ENCODE measurements at places on chromosomes 5 and 9.

GRCh38 chr5:157574456-157575380, 857 bp downstream of the ADAM19 start:
- no peak for DNase-seq

DNA sequence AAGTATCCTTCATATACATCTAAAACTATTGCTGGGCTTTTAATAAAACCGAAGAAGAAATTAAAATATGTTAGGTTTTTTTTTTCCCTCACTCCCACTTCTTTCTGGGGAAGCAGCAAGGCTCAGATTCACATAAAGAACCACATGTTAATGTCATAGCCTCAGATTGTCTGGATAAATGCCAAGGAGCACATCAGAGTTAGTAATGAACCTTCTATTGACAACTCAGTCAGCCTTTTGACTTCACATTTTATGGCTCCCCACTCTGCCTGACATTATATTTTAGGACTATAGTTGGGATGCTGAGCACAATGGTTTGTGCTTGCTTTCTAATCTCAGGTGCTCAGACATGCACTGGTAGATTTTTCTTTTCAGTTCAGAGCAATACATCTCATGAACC, 21.8 kb downstream of the DMAC1 start:
- DNase-seq, result no peak

- DNase-seq, result no peak
Measured at GRCh38 chr9:114289571-114290481, 33.1 kb upstream of the ORM1 start.

- DNase-seq, result no peak
Measured at GRCh38 chr5:55892479-55892878, 41.3 kb downstream of the IL31RA start.

DNA sequence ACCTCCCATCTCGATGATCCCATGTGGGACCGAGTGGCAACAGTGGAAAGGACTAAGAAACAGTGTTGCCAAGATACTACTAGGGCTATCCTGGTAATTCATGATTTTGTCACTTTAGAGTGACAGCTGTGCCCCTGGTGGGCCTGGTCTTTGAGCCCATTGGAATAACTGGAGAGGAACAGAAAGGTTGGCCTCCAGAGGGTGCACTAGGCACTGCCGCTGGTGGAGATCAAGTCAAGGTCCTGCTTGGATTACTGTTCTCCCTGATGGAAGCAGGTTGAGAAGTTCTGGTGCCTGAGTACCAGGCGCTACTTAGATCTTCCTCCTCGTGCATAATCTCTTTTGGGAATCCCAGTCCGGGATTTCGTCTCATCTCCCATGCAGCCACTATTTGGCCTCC, 129.6 kb downstream of the SEC61B start:
- no peak for DNase-seq

GRCh38 chr9:12933957-12934356, 159.1 kb downstream of the LURAP1L start:
- no peak for DNase-seq

DNA sequence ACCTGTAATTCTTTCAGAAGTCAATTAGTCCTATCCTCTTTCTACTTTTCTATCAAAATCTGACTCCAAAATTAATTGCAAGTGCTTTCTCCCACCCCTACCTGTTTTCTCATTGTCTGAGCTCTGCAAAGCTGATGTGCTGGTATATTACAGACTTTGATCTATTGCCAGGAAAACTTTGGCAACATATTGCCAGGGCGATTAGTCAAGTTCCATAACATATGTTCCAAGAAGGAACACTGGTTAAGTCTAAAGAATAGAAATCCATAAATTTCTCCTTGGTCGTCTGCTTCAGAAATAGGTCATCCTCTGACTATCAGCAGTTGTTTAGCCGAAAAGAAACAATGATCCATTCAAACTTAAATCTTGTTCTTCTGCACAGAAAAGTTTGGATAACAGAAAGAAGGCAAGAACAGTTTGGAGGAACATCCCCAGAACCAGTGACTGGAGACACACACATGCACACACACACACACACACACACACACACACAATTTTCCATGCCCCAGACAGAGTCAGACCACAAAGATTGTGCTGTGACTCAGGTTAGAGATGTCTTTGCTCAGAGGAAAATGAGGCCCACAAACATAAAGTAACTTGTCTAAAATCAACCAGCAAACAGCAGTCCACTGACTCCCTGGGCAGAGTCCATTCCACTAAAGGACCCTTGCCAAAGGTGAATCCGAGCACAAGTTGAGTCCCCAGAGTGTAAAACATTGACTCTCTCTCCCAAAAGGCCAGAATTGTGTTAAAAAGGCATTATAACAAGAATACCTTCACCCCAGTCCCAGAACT, 202.1 kb downstream of the DEPDC1B start:
- DNase-seq, result no peak

- DNase-seq, result no peak
Measured at GRCh38 chr5:68843624-68844364, 250.0 kb upstream of the SLC30A5 start.

GRCh38 chr5:67209141-67209771, 12.7 kb upstream of the CD180 start:
- peak; percentile 49 for DNase-seq

- no peak for DNase-seq
Measured at GRCh38 chr5:174514325-174514724, 210.1 kb upstream of the MSX2 start.

GRCh38 chr5:132859889-132860437, 6.3 kb downstream of the GDF9 start:
- DNase-seq, result no peak

DNA sequence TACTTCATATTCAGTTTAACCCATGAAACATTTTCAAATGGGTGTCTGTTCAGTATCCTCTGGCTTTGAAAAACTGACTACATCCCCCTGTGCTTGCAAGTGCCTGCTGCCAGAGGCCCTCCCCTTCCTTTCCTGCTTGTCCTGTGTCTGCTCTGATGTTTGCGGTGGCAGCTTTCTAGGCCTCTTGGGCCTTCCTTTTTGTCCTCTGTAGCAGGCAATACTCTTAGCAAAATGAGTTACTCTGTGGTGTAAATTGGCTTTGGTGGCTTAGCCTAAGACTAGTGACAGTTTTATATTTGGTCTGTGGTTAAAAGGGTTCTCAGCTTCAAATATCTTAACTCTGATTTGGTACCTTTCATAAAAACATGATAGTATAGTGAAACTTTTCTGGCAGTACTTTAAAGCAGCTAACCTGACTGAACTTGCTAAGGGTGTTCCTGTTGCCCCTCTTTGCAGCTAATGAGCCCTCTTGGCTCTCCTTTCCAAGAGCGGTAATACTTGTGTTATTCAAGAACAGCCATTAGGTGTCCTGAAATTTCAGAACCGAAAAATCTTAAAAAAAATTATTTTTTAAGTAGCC, 76.6 kb downstream of the GOLM1 start:
- DNase-seq, result no peak

DNA sequence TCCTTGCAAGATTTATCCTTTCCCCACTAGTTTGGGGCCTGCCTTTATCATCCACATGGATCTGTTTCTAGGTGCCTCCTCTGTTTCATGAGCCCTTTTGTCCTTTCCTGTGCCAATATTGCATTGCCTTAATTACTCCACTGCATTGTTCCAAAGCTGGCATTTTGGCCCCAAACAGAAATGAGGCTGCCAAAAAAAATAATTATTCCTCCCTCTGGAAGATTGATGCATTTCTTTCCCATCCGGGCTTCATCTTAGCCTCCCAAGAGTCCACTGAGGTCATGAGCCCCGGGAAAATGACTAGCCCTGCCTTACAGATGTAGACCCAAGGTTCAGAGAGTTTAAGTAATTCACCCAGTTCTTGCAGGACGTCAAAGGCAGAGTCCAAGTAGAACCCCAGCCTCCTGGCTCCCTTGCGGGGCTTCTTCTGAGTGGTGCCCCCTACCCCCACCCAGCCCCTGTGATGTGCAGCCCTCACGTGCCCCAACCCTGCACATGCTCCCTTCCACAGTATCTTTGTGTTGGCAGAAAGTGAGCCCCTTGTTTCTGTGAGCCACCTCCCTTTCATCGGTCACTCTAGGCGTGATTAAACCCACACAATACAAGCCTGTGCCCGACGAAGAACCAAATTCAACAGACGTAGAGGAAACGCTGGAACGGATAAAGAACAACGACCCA, 62.1 kb downstream of the TMOD1 start:
- no peak for DNase-seq

- DNase-seq, result no peak
Measured at GRCh38 chr5:98200726-98201541, 572.5 kb upstream of the RGMB start.

DNA sequence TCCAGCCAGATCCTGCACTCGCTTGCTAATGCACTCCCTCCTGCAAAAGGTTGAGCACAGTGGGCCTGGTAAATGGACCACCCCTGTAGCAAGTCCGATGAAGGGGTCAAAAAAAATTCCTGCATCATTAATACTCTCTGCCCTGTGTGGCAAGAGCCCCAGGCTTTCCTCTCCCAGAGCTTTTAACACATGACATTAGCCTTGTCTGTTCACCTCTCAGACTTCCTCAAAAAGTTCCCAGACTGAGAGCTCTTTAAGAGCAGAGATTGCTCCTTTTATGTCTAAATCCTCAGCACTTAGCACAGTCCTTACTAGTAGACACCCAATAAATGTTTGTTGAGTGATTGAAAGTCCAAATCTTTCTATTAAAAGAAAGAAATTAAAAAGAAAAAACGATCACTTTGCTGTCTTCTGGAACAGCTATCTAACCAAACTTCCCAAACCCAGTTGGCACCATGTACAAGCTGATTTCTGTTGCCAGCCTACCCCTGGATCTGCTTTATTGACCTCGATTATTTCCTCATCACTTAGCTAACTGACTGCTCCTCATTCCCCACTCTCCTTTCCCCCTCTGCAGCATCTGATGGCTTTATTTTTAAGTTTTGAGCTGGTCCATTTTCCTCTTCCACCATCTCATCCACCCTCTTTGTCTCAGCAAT, 209.8 kb downstream of the ENC1 start:
- no peak for DNase-seq

DNA sequence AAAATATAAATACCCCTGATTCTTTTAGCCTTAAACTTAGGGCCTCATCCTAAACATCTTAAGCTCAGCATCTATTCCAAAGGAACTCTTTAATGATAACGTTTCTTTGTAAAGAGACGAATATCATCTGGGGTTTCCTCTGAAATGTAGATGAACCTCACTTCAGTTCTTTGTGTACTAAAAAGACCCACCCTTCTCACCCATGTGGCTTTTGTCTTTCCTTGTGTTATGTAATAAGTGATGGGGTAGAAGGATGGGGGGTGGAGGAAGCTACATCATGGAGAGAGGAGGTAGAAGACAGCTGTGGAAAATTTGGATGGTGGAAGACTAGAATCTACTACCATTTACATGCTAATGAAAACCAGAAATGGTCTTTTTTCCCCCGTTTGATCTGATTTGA, 111.0 kb downstream of the NDUFS4 start:
- DNase-seq, result no peak

DNA sequence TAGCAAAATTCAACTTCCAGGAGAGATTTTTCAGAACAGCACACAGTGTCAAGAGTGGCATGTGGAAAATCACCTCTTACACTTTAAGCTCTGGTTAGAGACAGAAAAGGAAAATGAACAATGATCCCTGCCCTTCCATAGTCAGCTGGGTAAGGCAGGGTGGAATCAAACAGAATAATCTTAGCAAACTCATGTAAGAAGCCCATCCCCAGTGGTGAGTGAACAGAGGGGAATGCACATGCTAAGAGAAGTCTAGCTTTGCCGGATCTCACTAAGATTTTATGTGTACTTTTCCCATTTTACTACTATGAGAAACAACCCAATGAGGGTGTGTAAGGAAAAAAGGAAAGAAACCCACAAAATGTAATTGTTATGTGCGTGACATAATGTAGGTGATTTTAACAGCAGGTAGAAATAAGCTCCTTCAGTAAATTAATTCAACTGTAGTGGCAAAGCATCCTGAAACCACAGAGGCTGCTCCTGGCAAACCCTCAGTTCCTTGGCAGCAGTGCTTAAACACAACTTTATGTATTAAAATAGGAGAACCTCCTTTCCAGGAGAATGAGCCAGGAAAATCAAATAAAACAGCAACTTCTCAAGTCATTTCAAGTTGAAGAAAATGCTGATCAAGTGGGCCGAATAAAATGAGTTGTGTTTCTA, 366.0 kb upstream of the TRPC7 start:
- no peak for DNase-seq

- no peak for DNase-seq
Measured at GRCh38 chr5:163912046-163912445, 406.6 kb downstream of the MAT2B start.

- DNase-seq, result no peak
Measured at GRCh38 chr9:13865869-13866268, 448.1 kb downstream of the NFIB start.

- no peak for DNase-seq
Measured at GRCh38 chr9:132728071-132728470, 57.8 kb downstream of the GTF3C4 start.

GRCh38 chr9:137044037-137044436, 1.9 kb downstream of the NPDC1 start:
- DNase-seq, result no peak

GRCh38 chr9:88391236-88391635, 3.0 kb downstream of the SPIN1 start:
- DNase-seq, result no peak

GRCh38 chr5:4939042-4939781, 200.9 kb upstream of the ADAMTS16 start:
- no peak for DNase-seq

DNA sequence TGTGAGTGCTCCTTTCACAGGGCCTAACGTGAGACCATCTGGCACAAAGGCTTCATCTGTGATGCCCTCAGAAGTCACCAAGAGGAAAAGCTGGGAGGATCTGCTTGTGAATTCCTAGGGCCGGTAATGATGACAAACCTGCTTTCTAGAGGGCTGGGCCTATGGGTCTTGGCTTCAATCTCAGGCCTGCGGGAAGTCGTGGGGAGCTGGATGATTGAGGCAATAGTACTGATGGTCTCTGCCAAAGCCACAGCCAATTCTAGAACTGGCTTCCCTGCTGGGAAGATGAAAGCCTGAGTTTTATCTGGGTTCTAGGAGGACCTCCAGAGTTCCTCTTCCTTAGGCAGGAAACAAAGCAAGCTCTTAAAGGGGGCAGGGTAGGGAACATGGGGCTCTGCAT, 102.7 kb downstream of the TMEM215 start:
- no peak for DNase-seq

- no peak for DNase-seq
Measured at GRCh38 chr9:5617749-5618148, 11.2 kb upstream of the RIC1 start.

DNA sequence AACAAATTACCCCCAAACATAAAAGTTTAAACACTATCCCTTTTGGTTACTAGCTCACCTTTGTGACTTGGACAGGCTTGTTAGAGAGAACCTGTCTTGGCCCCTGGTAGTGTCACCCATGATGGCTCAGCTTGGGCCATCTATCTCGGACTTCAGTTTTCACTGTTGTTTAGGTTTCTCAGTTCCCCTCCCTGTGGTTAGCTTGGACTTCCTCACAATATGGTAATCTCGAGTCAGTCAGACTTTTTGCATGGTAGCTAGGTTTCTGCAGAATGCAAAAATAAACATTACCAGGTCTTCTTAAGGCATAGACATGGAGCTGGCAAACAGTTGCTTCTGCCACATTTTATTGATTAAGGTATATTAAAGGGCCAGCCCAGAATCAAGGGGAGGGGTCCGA, 324.3 kb upstream of the RORB start:
- no peak for DNase-seq

Data from T-helper 1 cell (primary cell).